ENCODE measurements at places on chromosomes 7 and 10.

DNA sequence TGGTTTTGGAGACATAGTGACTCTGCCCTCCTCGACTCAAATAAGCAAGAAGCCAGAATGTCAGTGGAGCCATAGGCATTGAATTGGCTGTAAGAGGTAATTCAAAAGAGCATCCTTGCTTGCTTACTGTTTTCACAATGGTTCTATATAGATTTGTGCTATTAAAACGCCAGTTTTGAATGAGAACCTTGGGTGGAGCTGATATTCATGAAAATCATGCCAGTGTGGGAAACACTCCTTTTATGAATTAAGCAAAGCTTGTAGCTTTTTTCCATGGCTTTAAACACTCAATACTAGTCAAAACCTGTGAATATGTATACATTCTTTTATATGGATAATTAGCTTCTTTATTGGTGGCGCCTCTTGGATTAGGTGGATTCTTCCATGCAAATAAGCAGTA is 252.5 kb downstream of the SLC25A13 start:
- no peak for DNase-seq

- DNase-seq, result no peak
Measured at GRCh38 chr7:123749537-123749857, 694 bp upstream of the WASL start.

- no peak for DNase-seq
Measured at GRCh38 chr10:4931587-4931986, 31.6 kb upstream of the AKR1C1 start.

GRCh38 chr10:75720157-75720556 is 288.7 kb downstream of the LRMDA start:
- DNase-seq, result no peak

DNA sequence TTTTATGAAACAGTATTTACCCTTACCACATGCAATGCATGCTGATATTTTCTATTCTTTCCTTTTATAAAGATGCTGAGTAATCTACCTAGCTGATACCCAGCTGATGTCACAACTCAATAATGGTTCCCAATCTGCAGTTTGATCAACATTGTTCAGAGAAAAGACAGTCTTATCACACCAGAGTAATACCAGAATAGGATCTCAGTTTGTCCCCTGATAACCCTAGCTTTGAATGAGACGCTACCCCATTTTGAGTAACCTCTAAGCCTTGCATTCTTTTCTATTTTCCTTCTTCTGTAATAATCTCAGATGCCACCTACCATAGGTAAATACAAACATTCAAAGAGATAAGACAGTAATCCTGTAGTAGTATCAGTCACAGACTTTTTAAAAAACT is 99.6 kb upstream of the RELN start:
- DNase-seq, result no peak

DNA sequence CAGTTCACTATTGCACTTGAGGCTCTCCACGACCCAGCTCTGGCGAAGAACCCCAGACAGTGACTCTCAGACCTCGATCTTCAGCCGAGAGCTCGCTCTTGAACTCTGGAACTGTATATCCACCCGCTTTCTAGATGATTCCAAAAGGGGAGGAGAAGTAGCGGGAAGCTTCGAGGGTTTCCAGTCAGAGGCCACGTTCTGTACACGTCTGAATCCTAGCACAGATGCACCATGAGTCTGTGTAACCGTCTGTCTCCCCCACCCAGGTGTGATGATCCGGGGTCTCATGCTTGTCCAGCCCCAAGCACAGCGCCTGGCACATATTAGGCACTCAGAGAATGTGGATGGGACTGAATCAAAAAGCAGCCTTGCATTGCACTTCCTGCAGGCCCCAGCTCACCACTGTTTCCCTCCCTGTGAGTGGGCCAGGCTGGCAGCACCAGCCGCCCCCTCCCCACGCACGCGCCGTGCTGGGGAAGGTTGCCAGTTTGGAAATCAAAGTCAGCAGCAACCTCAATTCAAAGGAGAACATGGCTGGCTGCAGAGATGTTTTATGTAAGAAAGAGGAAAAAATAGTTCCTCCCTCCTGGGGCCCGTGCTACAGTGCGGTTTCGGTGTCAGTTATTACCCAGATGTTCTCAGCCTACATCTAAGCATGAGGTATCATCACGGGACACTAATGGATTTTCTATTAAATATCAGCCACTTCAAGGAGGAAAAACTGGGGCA is 5.7 kb downstream of the GRID2IP start:
- DNase-seq, result no peak

DNA sequence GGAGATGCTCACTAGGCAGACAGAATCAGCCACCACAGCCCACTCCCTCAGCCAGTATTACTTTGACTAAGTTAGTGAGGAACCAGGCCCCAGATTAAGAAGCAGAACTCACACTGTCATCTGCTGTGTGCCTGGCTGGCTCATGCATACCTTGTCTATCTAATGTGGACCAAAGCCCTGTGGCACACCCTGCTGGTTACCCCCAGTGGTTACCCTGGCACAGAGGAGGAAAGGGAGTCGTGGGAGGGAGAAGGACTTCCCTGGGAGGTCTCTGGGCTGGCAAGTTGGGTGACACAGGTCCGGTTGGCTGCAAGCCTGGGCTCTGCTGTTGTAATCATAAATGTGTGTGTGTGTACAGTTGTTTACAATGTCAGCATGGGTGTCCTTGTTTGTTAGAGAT is 7.5 kb upstream of the SH2D4B start:
- no peak for DNase-seq

DNA sequence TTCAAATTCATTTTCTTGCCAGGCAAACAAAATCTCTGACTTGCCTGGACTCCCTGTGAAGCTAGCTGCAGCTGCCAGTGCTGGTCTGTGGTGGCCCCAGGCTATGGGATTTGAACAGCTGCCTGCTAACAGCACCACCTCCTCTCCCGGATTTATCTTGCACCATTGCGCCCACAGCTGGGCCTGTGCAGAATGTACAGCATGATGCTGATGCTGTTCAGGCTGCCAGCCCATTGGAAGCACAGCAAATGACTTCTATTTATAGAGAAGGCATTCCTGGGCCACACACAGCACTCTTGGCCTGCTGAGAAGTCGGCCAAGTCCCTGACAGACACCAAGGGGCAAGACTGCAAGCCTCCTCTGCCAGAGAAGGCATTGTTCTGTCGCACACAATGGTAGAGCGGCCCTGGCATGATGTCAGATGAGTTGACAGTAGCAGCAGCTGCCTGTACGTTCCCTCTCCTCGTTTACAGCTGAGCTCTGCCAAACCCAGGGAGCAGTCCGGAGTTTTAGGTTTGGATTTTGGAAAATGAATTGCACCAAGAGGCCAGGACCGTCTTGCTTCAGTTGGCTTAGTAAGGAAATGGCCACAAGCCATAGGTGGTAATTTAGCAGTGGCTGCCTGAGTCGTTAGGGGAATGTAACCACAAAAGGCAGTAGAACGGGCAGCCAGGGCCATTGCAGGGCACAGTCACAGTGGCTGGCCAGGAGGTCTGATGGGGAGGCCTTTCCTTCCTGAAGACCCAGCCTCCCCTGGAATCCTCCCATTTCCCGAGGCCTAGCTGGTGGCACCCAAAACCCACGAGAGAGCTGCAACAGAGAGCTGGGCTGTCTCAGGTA is 38.5 kb downstream of the MTURN start:
- no peak for DNase-seq

DNA sequence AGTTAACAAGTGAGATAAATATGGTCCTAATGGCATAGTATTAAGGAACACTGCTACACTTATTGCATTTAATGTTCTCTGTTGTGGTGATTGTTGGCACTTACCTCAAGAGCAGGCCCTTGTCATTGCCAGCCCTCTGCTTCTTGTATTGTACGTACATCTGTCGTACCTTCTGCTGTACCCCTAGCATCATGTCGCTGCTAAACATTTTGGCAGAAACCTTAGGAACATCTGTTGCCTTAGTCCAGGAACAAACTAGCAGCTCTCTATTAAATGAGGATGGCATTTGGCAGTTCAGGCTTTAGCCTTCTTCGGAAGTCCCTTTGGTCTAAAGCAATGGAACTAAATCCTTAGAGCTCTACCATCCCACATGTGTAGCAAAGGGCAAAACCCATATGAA is 47.6 kb downstream of the PRKG1 start:
- no peak for DNase-seq

- DNase-seq, result no peak
Measured at GRCh38 chr7:55349121-55349520, 16.0 kb upstream of the LANCL2 start.

DNA sequence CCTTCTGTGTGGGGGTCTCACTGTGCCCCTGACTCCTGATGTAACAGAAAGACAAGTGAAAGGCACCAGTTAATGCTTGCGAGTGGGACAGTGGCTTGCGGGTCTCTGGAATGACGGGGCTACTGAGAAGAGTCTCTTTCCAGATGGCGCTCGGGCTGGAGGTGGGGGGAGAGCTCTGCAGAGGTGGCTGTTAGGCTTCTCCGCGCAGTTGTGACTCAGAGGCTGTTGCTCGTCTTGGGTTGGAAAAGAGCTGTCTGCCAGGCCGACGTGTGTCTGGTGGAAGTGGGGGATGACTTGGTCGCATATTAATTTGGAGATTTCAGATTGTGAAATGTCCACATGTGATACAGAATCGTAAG is 27.9 kb upstream of the SH2B2 start:
- no peak for DNase-seq

DNA sequence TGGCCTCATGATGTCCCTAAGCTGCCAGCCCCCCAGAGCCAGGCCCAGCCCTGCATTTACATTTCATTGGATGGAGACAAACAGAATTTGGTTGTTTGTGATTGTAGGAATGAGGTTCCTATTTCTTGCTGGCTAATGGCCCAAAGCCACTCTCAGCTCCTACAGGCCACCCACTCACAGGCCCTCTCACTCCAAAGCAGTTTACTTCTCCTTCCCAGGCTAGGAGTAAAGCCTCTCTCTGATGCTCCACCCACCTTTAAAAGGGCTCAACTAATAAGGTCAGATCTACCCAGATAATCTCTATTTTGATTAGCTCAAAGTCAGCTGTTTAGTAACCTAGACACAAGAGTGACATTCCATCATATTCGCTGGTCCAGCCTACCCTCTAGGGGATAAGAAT is 11.2 kb upstream of the CUZD1 start:
- no peak for DNase-seq

GRCh38 chr10:88964360-88964759 is 11.8 kb upstream of the ACTA2 start:
- DNase-seq, result no peak

All from effector memory CD4-positive, alpha-beta T cell (primary cell).